ENCODE measurements at places on chromosomes 12 and 14.

GRCh38 chr12:127550271-127550670, 716.7 kb upstream of the TMEM132C start:
- no peak for DNase-seq

- DNase-seq = no peak
Measured at GRCh38 chr12:41768456-41768855, 376.2 kb downstream of the GXYLT1 start.

DNA sequence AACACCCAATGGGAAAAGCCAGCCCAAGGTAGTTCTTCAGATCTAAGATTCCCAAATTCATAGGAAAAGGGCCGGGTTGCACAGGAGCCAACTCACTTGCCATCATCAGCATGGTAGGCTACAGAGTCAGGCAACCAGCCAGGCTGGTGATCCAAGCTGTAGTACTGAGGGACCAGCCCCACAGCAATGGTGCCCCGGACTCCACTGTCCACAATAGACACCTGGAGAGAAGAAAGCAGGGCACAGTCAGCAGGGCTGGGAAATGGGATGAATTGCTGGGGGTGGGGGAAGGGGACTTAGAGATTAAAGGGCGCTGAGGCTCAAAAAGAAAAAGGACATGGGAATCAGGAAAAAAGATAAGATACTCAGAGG, 4.2 kb downstream of the SPRYD3 start:
- no peak for DNase-seq

DNA sequence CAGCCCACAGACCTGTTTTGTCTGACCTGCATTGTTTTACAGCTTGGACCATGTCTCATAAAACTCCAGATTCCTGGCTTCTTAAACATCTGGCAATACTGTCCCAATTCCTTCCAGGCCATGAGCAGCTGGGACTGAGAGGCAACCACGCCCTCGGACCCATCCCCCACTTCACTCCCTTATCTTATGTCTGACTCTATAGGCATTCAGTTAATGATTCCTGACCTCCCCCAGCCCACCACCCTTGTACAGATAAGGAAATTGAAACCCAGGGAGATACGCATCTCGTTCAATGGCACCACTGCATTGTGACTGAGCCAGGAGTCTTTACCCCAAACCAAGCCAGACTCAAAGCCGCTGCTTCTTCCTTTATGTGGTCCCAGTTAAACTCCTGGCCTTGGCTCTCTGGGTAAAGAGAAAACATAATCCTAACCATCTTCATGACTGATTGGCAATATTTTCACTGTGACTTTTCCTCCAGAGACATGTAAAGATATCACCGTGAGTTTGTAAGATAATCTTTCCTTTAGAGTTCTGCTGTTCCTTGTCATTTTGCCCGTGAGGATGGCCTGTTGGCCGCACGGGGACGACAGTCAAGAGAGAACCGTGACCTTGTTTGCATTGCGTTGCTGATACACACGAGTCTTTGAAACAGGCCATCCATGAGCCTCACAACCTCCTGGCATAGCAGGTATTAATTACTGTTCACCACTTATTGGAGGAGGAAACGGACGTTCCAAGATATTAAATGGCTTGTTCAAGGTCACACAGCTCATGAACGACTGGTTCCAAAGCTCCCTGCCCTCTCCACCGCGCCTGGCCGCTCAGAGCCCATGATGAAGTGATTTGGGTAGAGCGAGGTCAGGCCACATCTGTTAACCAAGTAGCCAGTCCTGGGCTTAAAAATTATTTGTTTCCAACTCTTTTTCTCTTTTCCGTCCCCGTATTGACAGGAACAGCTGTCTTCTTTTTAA, 39.4 kb downstream of the MAP1LC3B2 start:
- no peak for DNase-seq

- no peak for DNase-seq
Measured at GRCh38 chr14:102125546-102125945, 14.2 kb upstream of the WDR20 start.

GRCh38 chr12:127538316-127538715, 728.7 kb upstream of the TMEM132C start:
- no peak for DNase-seq

GRCh38 chr12:851343-851742, 98.2 kb downstream of the RAD52 start:
- no peak for DNase-seq

GRCh38 chr14:77133720-77134338, 7.8 kb downstream of the ZDHHC22 start:
- peak; percentile 11 for DNase-seq

GRCh38 chr12:14193639-14194038, 171.8 kb upstream of the ATF7IP start:
- no peak for DNase-seq

DNA sequence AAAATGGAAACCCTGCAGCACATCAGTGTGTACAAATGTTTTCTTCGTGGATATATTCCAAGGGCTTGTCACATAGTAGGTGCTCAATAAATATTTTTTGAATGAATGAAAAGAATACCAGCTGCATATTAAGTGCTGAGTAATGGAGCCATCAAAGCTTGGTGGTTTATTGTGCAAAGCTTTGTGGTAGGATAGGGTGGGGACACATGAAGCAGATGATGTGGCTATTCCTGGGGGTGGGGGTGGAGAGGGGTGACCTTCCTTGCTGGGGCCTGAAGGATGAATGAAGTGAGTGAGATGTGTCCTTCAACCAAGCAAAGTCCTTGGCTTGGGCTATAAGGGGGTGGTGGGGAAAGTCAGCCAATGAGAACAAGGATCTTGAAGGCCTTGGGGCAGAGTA, 4.3 kb upstream of the KRT81 start:
- no peak for DNase-seq

- peak; percentile 42 for DNase-seq
Measured at GRCh38 chr14:50000380-50001150, 107.7 kb downstream of the ARF6 start.

DNA sequence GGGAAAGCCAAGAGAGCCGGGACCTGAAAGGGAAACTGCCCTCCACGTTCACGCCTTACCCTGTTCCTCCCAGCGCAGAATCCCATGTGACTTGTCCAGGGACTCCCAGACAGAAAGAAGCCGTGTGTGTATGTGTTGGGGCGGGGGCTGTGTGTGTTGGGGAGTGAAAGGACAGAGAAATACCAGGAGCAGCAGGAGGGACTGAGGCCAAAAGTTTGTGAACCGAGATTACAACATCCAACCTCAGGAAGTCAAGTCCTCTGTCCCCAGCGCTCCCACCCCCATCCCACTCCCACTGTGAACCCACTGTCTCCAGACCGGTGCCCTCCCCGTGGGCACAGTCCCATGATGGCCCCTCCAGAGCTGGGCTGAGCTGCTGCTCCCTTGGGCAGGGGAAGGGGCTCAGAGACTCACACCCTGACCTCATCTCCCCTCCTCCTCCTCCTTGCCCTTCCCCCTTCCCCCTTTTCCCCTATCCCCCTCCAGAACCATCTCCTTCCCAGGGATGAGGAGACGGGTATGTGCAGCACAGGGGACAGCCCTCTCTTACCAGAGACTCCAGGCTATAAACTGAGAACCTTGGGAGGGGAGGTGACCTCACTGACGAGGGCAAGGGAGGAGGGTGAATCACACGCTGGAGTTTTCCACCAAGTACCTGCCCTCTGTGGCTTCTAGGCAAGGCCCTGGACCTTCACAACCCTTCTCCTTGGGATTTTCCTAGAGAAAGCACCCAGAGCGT, at the start of gene SLC6A12:
Gene SLC6A12, minus strand, starts transcription at position 155 of the 739 bp plus-strand sequence. CDS start 4,171 bp downstream, outside the sequence.
- DNase-seq = no peak

GRCh38 chr14:39154594-39155189, 15.4 kb downstream of the TRAPPC6B start:
- no peak for DNase-seq

GRCh38 chr12:89936631-89937030, 228.0 kb upstream of the ATP2B1 start:
- DNase-seq = no peak

DNA sequence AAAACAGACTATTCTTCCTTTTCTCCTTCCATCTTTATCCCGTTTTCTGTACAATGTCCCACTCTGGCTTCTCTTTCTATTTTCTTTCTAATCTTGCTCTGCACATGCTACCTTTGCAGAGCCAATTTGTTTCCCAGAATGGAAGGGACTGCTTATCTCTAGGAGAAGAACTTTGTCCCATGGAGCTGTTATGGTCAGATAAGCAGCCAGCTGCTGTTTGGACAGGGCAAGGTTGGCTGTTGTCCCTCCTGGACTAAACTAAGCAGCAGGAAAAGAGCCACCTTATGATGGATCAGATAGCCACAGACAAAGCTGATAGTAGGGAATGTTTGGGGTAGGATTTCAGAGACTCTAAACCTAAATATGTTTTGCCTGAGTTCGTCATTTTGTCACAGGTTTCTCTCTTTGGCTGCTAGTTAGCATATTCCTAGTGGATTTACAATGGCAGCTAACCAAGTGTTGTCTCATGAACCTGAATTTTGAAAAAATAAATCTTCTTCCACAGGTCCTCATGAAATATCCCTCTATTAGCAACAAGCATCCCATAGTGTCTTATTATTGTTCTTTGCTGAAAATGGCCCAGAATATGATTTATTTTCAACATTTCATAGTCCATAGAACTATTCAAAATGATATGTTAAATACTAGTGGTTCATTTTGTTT, 262.8 kb downstream of the SLC16A7 start:
- no peak for DNase-seq

DNA sequence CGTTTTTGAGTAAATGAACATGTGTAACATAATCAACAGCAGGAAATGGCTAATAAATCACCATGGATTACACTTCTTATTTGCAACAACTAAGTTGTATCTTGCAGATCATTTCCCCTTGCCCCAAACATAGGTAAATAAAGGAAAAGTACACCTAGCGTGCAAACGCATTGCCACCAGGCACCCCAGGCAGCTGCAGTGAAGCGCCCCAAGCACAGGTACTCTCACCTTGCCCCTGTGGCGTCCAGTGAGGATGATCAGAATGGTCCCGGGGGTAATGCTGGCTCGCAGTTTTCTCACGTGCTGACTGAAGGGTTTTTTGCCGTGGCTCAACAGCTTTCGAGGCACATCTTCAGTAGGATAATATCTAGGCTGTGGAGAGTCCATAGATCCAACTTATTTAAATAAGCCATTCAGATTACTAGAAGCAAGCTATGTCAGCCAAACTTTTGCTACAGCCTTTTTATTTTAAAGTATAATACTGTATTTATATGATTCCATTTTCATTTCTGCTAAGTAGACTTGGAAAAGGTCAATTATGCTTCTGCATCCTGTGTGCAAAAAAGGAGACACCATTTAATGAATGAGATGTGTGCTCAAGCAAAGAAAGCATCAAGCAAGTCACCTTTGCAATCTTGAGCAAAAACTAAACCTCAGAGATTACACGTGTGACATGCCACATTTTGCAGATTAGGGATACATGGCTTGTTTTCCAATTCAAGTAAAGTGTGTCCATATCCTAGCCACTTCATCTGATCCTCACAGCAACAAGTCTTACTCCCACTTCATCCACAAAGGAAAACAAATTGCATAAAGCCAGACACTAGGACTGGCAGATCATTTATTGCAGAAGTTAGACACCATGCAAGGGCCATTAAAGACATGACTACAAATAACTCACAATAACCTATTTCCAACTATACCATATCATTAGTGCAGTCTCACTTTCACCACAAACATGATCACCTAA, 2.6 kb downstream of the RPL6 start:
- no peak for DNase-seq

DNA sequence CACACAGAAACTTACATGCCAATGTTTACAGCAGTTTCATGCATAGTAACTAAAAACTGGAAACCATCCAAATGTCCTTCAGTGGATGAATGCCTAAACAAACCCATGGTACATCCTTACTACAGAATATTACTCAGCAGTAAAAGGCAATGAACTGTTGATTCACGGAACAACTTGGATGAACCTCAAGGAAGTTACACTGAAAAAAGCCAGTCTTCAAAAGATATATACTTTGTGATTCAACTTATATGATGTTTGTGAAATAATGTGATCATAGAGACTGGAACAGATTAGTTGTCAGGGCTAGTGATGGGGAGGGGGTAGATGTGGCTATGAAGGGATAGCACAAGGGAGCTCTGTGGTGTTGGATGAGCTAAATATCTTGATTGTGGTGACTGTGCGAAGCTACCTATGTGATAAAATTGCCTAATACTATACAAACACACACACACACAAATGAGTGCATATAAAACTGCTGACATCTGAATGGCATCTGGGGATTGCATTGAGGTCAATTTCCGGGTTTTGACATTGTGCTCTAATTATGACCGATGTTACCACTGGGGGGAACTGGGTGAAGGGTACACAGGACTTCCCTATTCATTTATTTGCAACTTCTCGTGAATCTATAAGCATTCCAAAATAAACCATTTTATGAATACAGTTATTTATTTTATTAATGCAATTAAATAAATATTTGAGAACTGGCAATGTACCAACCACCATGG, 94.3 kb downstream of the RIN3 start:
- no peak for DNase-seq

GRCh38 chr14:104697892-104698583, 8.6 kb downstream of the INF2 start:
- DNase-seq = no peak

GRCh38 chr12:52193532-52193931, 1.7 kb upstream of the KRT80 start:
- DNase-seq = no peak

- no peak for DNase-seq
Measured at GRCh38 chr12:45131506-45131905, 80.6 kb upstream of the DBX2 start.

- no peak for DNase-seq
Measured at GRCh38 chr14:62528296-62528695, 517.0 kb downstream of the KCNH5 start.

- no peak for DNase-seq
Measured at GRCh38 chr14:38828183-38828827, 274.7 kb downstream of the SEC23A start.

DNA sequence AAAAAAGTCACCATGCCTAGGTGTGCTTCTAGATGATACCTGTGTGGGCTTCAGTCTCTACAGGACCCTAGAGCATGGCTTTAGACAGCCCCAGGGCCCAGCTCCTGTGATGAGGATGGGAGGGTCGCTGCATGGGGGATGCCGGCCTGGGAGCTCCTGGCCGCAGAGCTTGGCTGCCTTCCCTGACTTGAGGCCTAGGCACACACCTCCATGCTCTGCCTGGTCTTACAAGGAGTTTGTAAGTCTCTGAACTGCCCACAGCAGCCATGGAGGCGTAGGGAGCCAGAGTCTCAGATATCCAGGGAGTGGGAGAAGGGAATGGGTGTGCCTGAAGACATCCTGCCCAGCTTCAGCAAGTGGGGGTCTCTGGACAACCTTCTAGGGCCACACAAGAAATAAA, 149.5 kb upstream of the MYL2 start:
- no peak for DNase-seq

DNA sequence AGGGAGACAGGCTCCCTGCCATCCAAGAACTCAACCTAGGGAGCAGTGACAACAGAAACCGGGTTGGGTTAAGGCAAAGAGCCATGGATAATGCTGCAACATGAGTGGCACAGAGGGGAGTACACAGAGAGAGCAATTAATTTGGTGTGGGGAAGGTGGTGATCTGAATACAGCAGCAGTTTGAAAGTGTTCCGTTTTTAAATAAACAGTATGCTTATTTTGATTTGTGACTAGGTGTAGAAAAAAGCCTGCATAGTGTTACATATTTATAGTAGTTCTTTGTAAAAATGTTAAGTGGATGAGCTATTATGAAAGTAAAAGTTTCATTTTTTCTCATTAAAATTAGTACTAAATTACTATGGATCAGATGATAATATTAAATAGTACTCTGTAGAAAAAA, 8.7 kb downstream of the AKAP5 start:
- no peak for DNase-seq
